ENCODE measurements at places on chromosomes 16 and 17.

GRCh38 chr16:85910854-85911247 lies 11.9 kb downstream of the IRF8 start:
- DNase-seq: no peak

DNA sequence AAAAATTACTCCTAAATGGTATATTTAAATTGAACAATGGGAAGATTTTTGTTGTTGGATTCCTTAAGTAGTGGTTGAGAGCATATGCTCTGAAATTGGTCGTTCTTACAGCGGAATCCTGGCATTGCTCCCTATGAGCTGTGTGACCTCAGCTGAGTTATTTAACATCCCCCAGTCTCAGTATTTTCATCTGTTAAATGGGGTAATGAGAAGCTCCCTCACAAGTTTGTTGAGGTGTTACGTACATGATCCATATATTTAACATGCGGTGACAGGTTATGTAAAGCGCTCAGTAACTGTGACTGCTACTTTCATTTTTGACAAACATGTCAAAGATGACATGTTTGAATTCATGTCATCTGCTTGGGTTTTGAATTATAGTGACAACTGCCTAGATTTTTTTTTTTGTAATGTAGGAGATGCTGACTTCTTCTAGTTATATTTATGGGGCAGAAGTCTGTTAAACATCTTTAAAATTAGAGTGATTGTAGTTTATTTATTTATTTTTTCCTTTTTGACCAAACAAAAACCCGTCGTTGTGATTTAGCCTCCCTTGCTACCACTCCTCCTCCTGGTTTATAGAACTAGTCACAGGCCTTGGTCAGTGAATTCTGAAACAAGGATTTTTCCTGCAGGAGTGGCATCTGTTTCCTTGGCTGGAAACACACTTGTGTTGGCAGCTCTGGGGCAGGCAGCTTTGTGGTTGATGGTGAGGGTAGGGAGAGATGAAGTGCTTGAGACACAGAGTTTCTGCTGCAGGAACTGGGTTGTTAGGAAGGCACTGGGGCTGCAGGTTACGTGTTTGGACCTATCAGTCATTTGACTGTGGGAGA lies 268.8 kb downstream of the SNX29 start:
- DNase-seq: no peak

DNA sequence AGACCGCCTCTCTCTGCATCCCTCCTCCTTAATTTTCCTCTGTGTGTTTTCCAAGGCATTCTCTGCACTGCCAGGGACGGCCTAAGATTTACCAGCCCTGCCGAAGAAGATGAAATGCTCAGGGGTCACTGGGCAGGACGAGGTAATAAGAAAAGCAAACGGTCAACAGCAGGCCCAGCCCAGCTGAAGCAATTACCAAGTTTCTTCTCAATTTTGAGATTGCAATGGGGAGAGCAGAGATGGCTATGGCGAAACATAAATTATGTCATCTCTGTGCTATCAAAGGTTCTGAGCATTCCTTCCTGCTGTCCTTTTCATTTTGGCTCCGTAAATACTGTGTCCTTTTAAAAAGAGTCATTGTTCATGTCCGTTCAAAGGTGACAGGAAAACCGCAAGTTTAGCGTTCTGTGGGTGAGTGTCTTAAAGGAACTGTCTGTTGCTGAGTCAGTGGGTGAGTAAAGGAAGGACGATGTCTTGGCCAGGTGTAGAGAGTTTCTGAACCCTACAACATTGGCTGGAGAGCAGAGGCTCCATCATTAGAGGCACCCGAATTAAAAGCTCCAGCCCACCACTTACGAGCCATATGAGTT lies 753.9 kb upstream of the EEF2KMT start:
- no peak for DNase-seq

GRCh38 chr17:57735707-57736106 lies 9.4 kb downstream of the CCDC182 start:
- no peak for DNase-seq

DNA sequence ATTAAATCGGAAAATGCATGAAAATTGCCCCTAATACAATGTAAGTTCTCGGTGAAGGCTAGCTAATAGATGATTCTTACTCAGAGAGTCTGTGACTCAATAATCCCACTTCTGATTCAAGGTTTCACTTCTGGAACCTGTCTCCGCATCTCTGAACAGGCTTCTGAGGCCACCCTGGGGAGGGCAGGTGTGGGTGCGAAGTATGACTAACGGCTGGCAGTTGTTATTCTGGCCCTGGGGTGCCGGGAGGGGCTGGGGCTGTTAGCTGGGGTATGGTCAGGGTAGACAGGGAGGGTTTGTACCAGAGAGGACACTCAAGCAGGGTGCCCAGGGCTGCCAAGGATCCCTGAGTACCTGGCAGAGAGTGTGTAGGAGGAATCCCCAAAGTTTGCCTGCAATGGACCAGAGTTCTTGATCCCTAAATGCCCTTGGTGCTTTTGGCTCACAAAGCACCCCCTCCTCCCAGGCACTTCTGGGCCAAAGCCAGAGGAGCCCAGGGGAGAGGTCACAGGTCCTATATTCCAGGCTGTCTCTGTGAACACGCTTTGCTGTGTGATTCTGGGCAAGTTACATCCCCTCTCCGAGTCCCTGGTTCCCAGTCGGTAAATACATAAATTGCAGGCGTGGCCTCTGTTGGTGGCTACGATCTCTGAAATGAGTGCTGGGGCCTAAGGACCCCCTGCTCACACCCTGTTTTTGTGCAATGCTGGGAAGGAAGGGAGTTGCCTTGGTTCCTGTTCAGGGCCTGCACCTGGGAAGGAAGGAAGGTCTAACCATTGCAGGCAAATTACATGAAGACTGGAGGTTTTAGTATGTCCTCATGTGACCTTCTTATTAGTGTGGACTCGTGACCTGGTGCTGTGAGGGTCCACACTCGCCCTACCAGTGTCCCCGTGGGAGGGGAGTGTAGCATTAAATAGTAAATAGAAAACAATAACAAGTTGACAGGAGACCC lies 49.9 kb upstream of the CPNE2 start:
- DNase-seq: no peak

- DNase-seq: no peak
Measured at GRCh38 chr16:80852261-80852872, 48.0 kb upstream of the CDYL2 start.

DNA sequence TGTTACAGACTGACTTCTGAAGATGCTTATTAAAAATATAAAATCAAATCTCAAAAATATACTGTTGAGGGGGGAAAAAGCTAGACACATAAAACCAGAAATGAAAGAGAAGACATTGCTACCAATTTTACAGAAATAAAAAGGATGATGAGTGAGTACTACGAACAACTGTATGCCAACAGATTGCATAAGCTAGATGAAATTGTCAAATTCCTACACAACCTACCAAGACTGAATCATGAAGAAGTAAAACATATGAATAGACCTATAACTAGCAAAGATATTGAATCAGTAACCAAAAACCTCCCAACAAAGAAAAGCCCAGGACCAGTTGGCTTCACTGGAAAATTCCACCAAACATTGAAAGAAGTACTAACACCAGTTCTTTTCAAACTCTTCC lies 3.5 kb upstream of the CAPNS2 start:
- DNase-seq: no peak

- no peak for DNase-seq
Measured at GRCh38 chr16:65010125-65010524, 111.7 kb downstream of the CDH11 start.

DNA sequence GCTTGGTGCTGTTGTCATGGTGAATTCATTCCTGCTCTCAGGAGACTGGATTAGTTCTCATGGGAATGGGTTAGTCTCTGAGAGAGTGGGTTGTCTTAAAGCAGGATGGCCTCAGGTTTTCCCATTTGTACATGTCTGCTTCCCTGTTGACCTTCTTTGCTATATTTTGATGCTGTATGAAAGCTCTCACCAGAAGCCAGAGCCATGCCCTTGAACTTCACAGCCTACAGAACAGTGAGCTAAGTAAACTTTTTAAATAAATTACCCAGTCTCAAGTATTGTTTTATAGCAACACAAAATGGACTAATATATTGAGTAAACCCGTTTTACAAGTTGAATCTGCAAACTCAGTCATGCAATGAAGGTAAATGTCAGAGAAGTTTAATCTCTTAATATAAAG lies 66.8 kb downstream of the CDRT15 start:
- DNase-seq: no peak

DNA sequence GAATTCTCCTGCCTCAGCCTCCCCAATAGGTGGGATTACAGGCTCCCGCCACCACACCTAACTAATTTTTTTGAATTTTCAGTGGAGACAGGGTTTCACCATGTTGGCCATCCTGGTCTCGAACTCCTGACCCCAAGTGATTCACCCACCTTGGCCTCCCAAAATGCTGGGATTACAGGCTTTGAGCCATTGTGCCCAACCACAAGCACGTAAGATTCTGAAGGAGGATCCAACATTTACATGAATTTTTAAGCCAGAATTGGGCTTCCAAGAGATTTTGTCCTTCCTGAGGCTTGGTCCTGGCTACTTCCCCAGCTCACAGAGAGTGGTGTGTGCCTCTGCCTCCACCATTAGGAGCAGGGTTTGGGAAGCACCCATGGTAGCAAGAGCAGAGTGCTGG lies 11.1 kb downstream of the G6PC3 start:
- DNase-seq: no peak

- no peak for DNase-seq
Measured at GRCh38 chr16:69017036-69017783, 88.2 kb upstream of the HAS3 start.

GRCh38 chr16:55900616-55901393 lies 25.6 kb upstream of the CES5A start:
- no peak for DNase-seq

DNA sequence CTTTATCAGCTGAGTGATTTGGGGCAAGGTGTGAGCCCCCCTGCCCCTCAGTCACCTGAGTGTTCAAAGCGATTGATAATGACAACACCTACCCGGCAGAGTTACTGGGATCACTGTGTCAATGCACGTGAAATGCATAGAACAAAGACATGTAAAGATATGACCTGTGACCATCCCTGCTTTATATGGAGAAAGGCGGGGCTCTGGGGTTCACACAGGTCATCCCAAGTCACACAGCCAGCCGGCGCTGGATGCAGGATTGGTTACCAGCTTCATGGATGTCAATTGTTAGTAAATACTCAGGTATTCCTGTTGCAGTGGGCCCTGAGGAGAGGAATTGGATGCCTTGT lies 64.4 kb downstream of the CRISPLD2 start:
- no peak for DNase-seq

DNA sequence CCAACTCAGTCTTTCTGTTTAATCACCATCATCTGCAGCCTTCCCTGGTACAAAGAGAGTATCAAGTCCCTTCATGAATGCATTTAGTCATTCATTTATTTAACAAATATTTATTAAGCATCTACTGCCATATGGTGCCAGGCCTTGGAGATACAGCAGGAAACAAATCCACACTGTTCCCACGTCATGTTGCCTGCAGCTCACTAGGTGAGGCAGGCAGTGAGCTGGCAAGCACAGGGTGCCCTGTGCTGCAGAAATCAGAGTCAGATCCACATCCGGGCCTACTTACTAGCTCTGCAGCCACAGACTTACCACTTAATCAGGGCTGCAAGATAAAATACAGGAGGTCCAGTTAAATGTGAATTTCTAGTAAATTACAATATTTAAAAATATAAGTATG lies 38.5 kb upstream of the CES5A start:
- no peak for DNase-seq

- no peak for DNase-seq
Measured at GRCh38 chr16:23877107-23878070, 41.6 kb downstream of the PRKCB start.

DNA sequence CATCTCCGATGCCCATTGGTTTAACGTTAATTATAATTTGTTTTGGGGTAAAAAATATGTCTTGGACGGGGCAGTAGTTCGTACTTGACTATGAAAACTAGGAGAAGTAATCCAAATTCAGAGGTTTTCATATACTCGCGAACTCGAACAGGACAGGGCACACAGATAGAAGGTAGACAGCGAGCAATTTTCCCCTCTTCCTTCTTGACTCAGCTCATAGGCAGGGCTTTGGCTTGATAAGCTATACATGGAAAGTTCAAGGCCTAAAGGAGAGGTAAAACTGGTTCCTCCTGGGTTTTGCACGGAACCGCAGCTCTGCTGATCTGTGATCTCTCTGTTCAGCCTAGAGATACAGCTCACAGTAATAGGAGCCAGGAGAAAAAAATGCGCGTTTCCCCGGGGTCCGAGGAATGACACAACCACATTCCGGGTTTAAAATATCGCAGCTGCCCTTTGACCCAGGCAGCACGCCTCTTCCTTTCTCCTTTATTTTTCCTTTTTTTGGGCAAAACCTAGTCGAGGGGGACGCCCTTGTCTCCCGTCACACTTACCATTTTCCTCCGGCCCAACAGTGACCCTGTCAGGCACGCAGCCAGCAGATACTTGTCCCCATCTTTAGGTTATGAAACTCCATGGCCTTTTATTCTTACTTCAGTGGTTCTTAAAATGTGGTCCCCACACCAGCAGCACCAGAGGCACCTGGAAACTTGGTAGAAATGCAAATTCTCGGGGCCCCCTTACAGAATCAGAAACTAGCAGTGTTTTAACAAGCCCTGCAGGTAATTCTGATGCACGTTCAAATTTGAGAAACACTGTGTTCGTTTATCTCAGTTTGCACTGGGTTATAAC lies 1.7 kb upstream of the LASP1 start:
- DNase-seq: no peak

GRCh38 chr16:47731252-47731651 lies 270.1 kb downstream of the PHKB start:
- no peak for DNase-seq

DNA sequence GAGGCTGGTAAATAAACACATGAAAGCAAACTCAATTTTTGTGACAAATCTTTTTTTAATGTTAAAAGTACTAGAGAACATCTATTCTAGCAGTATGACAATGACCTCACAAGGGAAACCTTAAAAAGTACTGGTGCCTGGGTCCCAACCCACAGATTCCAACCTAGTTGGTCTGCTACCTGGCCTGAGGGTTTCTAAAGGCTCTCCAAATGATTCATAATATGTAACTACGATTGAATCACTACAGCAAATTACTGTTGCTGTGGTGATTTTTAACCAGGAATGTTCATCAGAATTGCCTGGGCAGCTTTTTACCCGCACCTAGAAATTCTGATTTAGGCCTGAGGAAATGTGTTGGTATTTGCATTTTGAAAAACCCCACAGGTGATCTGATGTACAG lies 26.1 kb downstream of the CDR2 start:
- DNase-seq: no peak
